ENCODE measurements at places on chromosomes 1 and 21.

DNA sequence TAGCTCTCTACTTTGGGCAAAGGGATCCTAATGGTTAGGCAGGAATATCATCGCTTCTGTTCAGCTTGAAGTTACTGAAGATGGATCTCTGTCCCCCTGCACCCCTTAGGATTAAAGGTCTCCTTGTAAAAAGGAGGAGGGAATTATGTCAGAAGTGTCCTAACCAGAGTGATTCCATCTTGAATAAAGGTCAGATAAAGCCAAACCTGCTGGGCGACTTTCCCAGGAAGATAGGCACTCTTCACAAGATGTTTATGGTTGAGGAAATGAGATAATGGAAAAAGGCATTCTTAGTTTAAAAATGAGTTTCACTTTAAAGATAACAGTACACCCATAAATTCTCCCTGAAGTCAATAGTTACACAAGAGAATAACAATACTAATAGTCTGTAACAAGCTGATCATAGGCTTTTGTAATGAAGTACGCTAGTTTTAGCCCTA lies 1.7 kb upstream of the NENF start:
- no peak for DNase-seq

DNA sequence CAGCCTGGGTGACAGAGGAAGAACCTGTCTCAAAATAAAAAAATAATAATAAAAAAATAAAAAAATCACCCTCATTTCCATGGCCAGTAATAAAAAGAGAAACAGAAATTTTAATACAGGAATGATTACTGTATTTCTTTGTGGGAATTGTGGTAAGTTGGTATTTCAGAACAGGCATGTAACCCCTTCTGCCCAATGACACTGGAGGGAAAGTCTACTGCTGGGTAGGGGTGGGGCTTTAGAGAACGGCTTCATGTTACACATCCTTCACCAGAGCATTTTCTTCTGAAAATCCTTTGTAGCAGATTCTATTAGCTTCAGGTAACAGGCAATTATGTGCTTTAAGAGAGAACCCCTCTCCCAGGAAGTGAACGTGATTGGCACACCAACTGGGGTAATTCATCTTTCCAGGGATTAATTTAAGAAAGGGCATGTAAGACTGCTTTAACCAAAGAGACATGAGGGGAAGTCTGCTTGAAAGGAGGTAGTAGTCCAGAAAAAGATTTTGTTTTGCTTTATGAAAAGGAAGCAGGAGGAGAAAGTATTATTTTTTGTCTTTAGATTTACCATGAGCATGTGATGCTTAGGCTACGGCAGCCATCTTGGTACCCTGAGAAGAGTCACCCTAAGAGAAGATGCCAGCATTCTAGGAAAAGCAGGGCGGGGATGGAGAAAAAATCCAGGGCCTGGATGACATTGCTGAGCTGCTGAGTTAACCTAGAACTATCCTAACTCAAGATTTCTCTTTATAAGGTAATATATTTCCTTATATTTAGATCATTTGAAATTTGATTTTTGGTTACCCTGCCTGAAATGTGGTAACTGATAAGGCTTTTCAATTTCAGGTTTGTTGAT lies 57.7 kb upstream of the DPT start:
- no peak for DNase-seq

DNA sequence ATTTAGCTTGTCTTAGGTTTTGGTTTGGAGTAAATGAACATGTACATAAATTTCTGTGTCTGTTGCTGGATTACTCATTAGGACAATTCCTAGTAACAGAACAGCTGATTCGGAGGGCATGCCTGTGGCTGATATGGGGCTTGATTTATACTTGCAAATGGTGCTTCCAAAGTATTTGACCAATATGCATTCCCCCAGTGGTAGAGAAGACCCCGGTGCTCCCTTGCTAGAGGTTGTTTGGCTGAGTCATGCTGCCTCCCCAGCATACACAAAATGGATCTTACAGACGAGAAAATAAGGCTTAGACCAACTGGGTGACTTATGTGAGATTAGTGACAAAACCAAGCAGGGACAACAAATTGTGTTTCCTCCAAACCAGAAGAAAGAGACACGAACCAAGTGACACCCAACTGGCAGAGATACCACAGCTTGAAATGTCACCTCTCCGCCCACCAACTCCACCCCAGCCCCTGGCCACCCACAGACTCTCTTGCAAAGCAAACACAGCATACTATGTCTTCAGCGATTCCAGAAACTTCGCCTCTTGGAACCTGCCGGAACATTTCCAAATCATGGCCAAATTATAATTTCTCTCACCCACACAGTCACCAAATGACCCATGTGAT lies 75.9 kb upstream of the ETS2 start:
- DNase-seq = no peak

GRCh38 chr1:206582971-206583706 lies 29.1 kb downstream of the EIF2D start:
- no peak for DNase-seq

- DNase-seq = no peak
Observed at GRCh38 chr1:62093261-62093660, 101.4 kb upstream of the L1TD1 start.

GRCh38 chr21:31111093-31111492 lies 72.8 kb upstream of the KRTAP19-8 start:
- DNase-seq = no peak

DNA sequence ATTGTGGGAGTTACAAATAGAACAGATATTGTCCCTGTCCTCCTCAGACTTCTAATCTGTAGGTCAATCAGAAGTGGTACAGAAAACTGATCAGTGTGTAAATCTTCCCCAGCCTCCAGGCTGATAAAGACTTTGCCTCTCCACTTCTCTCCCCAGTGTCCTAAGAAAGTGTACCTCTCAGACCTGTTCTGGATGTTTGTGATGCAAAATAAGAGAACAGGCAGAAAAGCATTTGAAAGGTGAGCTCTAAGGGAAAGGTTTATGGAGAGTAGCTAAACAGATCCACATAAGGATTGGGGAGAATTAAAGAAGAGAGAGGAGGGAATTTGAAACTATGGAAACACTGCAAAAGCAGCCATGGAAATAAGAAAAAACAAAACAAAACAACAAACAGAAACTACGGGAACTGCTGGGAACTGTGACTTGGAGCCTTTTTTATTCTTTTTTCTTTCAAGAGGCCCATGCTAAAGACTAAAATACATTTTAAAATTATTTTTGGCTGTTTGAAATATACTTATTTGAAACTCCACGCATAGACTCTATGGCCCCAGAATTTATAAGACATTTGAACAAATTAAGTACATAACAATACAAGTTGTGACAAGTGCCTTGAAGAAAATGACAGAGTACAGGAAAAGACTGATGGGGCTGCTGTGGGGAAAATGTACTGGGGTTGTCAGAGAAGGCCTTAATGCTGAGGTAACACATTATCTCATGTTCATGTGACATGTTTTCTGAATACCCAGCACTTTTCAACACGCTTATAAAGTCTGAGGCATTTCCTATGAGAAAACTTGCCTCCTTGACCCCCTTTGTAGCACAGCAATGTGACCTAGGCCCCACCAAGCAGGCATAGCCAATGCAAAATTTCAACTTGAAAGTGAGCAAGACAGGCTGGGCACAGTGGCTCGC lies 51.2 kb downstream of the TRAF5 start:
- DNase-seq = peak; percentile 37

GRCh38 chr1:110714374-110714995 lies 39.7 kb upstream of the KCNA3 start:
- no peak for DNase-seq

GRCh38 chr1:24484199-24484598 lies 18.4 kb upstream of the RCAN3 start:
- DNase-seq = no peak

DNA sequence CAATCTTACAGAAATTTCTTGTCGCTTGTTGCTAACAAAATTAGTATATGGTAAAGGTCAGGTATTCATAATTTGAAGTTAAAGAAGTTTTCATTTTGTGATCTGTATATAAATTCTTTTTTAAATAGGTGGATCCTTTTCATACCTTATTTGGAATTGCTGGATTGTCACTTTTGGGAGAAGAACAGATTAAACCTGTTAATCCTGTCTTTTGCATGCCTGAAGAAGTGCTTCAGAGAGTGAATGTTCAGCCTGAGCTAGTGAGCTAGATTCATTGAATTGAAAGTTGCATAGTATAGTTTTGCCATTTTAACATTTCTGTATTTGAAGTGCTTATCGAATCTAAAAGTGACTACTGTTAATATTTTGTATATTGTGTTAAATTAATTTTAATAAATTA lies 2.3 kb upstream of the MSH4 start:
- DNase-seq = no peak

- DNase-seq = no peak
Observed at GRCh38 chr21:16978309-16978895, 534.4 kb upstream of the CXADR start.

DNA sequence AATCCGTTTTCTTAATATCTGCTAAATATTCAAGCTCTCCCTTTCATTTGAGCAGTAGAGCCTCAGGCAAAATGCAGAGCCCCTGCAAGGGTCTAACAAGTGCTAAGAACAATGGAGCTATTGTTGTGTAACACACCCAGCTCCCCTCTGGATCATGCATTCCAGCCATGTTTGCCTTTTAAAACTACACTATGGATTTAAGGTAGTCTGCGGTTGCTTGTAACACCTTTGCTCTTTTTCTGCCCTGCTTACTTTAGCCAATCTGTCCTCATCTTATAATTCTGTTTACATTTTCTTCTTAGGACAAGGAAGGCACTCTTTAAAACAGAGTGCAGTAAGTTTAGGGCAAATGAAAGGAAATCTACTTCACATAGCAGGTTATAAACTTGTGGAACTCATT lies 60.0 kb upstream of the C1orf105 start:
- DNase-seq = peak; percentile 70

DNA sequence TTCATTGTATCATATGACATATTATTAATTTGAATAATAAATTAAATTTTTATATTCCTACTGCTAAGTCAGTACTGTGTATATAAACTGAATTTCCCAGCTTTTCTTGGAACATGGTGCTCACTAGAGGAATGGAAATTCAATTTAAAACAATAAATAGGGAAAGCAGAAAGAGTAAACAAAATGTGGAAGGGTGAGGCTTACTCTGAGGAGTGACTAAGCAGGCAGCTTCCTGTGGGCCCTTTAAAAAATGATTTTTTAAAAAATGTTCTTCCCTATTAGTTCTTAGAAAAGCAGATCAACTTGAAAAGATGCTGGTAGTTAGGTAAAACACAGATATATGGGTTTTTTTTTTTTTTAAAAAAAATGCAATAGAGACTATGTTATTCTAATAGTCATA lies 49.5 kb upstream of the S1PR1 start:
- no peak for DNase-seq

GRCh38 chr21:32337206-32337605 lies 38.6 kb downstream of the MRAP start:
- no peak for DNase-seq

DNA sequence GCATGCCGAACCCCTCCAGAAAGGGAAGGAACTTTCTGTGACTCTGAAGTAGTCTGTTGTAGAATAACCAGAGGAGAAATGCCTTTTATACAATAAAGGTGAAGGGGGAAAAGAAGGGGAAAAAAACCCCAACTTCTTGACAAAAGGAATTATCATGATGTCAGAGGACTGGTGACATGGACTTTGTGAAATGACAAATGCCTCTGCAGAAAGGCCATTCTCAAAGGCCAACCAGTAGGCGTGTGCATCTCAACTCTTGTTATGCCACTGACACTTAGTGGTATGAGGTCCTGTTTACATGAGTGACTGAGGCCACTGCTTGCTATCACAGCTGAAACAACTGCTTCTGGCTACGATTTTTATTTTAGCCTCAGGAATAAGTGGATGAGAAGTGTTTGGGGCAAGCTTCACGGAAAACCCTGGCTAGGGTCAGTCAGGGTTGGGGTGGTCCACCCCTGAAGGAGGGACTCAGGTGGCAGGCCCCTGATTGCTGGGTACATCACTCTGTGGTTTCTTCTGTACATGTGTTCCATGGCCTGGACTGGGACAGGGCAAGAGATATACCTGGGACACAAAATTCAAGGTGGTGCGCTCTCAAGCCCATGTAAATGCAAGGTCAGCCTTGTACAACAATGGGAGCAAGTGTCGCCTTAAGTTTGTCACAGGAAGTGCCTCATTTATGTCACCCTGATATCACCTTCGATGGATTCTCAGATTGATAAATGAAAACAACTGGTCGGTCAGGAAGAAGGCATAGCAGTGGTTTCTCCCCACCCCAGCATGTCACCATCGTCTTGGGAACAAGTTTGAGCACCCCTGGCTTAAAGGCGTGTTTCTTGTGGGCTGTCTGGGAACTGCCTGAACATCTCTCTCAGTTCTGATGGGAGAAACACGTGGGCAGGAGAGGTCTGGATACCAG lies 12.4 kb downstream of the RUNX1 start:
- DNase-seq = no peak

DNA sequence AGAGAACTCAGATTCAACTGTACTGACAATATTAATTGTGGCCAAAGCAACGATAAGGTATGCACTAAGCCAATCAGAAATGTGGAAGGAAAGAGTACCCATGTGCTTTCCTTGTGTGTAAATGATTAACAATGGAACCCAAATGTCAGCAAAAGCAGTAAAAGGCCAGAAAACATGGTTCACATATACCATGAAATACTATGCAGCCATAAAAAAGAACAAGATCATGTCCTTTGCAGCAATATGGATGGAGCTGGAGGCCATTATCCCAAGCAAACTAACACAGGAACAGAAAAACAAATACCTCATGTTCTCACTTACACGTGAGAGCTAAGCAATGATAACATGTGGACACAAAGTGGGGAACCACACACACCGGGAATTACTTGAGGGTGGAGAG lies 78.5 kb downstream of the SUSD4 start:
- DNase-seq = no peak

- DNase-seq = no peak
Observed at GRCh38 chr1:51234721-51235425, 1.2 kb upstream of the RNF11 start.

- no peak for DNase-seq
Observed at GRCh38 chr1:41901551-41901950, 17.2 kb downstream of the HIVEP3 start.

Data from ELF-1 (cell line).